Activated CD4-positive, alpha-beta T cell treated with anti-CD3 and anti-CD28 coated beads, Interleukin-2, Interleukin-6, amounts not matched to agents 100 ng/mL and 50 ng/mL, durations not matched to agents 16 hours and 8 hours (primary cell): ENCODE measurements at places on chromosomes 2 and 18.
A peak's percentile ranks its signal among the peaks of the same experiment; 100 is the strongest.

DNA sequence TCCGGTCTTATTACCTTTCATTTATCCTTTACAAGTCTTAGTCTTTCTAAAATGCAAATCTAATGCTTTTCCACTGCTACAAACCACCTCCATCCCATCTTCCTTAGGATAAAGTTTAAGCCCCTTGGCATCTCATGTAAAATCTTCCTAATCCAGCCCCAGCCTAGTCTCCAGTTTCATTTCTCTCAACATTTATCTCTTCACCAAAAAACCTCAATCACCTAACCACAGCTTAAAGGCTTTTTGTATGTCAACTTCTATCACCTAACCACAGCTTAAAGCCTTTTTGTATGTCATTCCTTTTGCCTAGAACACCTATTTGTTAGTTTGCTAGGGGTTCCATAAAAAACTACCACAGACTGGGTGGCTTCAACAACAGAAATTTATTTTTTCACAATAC lies 4.2 kb downstream of the TRAK2 start:
- DNase-seq, result peak; percentile 11

- no peak for DNase-seq
Measured at GRCh38 chr18:72572896-72573295, 28.8 kb upstream of the CBLN2 start.

DNA sequence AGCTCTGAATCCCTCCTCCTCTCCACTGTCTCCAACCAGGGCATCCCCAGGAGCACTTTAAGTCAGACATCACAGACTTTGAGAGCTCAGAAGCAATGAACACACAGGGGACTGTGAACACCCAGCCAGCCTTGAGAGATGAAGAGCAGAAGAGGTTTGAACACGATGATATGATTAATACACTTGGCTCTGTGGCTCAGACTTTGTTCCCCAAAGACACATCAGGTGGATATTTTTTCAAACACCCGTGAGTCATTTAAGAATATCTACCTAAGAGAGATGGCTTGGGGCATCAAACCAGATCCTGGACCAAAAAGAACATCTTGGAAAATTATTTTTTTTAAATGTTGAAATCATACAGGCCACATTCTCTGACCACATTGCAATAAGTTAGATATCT lies 134.9 kb upstream of the OTOS start:
- no peak for DNase-seq

DNA sequence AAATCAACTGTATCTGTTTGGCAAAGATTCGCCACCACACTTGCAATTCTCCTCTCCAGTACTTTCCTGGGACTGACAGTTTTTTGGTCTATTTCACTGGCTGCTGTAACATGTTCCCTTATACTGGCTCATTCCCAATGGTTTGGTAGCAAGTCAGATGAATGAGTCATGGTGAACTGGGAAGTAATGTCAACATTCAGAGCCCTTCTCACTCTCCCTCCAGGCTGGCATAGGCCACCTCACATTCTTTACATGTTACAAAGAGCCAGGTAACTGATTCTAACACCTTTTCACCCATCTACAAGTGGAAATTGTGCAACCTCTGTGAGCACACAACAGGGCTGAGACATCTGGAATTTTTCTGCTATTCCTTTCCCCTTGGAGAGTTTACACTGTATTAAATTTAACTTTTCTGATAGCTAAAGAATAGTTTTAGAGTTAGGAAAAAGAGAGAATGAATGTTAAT lies 111.3 kb upstream of the TLK1 start:
- no peak for DNase-seq

DNA sequence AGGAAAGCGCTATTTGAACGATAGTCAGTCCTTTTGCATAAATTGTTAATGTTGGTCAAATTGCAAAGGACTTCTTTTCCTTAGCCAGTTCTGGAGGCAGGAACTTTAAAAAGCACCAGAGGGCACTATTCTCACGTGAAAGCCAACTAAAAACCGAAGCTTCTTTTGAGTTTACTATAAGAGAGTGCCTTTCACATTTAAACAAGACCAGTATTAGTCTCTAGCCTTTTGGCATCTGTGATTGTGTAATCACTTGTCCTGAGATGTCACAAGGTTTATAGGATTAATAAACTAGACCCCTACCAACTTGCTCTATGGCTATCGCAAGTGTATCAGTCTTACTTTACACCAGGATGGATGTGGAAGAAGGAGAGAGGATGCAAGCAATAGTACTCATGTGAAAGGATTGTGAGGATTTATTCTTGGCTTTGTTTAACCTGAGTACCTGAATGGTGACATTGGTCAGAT lies 14.4 kb upstream of the STAT4 start:
- DNase-seq, result peak; percentile 59

DNA sequence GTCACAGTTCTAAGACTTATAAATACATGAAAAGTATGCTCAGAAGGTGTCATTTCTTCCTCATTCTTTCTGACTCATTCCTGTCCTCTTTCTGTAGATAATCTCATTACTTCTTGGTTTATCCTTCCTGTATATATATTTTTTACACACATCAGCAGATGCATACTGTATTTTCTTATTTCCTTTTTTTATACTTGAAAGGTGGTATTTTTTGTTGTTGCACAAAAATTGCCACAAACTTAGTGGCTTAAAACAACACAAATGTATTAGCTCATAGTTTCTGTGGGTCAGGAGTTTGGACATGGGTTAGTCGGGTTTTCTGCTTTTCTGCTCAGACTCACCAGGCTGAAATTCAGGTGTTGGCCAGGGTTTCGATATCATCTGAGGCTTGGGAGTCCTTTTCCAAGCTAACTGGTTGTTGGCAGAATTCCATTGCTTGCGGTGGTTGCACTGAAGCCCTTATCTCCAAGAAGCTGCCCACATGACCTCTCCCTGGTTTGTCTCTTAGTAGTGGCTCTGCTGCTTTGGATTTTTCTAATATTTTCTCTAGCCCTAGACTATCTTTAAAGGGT lies 162.6 kb downstream of the FMNL2 start:
- DNase-seq, result peak; percentile 22

DNA sequence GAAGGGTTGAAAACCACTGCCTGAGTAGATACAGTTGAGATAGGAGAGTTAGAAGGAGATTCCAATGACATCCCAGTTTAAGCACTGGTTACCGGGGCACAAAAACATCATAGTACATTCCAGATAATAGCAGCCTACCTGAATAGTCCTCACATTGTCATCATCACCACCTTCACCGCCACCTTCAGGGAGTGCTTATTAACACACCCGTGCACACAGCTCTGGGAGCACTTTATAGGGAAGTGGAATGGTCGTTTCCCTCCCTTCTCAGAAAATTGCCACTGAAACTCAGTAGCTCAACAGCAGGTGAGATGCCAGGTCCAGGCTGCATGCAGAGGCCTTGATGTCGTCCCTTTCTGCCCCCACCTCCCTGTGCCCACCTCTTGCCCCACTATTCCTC lies 8.2 kb downstream of the SERPINB7 start:
- no peak for DNase-seq
